ENCODE measurements at places on chromosomes 6 and 20.
A peak's percentile ranks its signal among the peaks of the same experiment; 100 is the strongest.

GRCh38 chr20:40416274-40416673 lies 272.8 kb downstream of the MAFB start:
- no peak for DNase-seq

DNA sequence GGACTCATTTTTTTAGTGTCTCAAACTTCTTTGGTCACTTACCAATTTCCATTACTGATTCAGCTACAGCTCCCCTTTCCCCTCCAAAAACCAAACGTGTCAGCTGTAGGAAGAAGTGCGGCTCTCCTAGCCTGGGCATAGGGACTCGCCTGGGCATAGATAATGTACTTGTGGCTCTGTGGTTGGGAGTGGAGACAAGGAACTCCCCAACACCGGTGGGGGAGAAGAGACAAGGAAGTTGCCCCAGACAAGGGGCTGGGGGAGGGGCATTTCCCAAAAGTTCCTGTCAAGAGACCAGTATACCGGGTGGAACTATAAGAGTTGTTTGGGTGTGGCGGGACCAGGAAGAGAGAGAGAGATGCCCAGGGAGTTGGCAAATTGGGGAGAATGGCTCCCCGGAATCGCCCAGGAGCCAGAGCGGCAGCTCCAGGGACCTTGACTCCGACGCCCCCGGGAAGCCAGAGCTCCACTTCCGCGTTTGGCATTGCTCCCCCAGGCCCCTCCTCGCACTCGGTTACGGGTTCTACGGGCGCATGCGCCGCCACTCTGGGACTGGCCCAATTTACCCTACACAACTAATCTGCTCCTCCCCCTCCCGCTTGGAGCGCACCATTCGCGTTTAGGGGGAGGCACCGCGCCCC lies 871 bp upstream of the ZFAND3 start:
- peak; percentile 71 for DNase-seq

- no peak for DNase-seq
Observed at GRCh38 chr6:40131675-40132074, 197.4 kb upstream of the MOCS1 start.

DNA sequence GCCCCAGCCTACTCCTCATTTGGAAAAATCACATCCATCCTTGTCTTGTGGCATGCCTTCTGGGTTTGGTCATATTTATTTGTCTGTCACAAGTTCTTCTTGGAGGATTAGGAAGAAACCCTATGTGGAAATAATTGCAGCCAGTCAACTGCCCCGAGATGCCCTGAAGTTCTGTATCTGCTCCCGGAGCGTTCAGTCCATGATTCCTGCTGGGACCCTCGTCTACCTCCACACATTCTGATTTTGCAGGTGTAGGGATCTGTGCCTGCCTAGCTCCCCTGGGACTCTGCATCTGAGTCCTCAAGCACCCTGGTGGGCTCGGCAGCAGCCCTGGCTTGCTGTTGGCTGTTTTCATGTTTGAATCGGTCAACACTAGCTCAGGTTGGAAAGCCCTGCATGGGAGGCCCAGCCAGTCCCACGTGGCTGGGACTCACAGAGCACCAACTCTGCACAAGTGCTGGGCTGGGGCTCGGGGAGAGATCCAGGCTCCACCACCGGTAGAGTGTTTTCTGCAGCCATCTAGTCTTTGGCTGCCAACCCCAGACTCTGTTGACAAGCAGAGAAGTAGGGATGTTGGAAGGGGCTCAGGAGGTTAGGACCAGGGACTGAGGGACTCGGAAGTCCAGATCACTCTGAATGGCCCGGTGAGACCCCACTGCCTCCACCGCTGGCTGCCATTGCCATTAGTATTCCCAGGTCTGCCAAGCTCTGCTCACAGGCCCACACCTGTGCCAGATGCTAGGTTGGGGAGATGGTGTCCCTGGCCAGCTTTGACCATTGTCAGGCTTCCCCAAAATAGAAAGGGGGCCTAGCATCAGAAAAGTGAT lies 183.5 kb upstream of the CST7 start:
- DNase-seq, result no peak

- DNase-seq, result no peak
Observed at GRCh38 chr20:40683221-40683893, 5.7 kb downstream of the MAFB start.

- DNase-seq, result no peak
Observed at GRCh38 chr6:83442752-83443151, 11.9 kb upstream of the ME1 start.

- DNase-seq, result peak; percentile 12
Observed at GRCh38 chr20:18567739-18568091, 483 bp downstream of the SMIM26 start.

- no peak for DNase-seq
Observed at GRCh38 chr20:703006-703405, 27.4 kb upstream of the SCRT2 start.

GRCh38 chr20:56793916-56794315 lies 164.8 kb downstream of the TFAP2C start:
- no peak for DNase-seq
